Muscle of arm (tissue), 14 donors: ENCODE measurements at places on chromosomes 3 and 15. TPM values are rescaled to one million over a fixed set of nuclear protein-coding genes. Genes with fewer than 3 reads are reported as not detected.

STARD5 gene
- polyA plus RNA-seq: 3.9 TPM

P2RY12 gene
- polyA plus RNA-seq: 1.2 TPM

DHFR2 gene
- 8.0 TPM for polyA plus RNA-seq

FRG2C gene
- polyA plus RNA-seq: not detected

KBTBD13 gene
- 2.9 TPM for polyA plus RNA-seq

COLQ gene
- 57.1 TPM for polyA plus RNA-seq

CPOX gene
- 18.9 TPM for polyA plus RNA-seq

EAF1 gene
- polyA plus RNA-seq: not detected

ZMAT3 gene
- polyA plus RNA-seq: 7.3 TPM
